Germinal center (tissue), 1 donor: ENCODE measurements at places on chromosomes 7 and 10.

- no peak for DNase-seq
Measured at GRCh38 chr10:119342335-119342734, 135.0 kb downstream of the GRK5 start.

- no peak for DNase-seq
Measured at GRCh38 chr10:132723330-132723970, 62.5 kb downstream of the NKX6-2 start.

DNA sequence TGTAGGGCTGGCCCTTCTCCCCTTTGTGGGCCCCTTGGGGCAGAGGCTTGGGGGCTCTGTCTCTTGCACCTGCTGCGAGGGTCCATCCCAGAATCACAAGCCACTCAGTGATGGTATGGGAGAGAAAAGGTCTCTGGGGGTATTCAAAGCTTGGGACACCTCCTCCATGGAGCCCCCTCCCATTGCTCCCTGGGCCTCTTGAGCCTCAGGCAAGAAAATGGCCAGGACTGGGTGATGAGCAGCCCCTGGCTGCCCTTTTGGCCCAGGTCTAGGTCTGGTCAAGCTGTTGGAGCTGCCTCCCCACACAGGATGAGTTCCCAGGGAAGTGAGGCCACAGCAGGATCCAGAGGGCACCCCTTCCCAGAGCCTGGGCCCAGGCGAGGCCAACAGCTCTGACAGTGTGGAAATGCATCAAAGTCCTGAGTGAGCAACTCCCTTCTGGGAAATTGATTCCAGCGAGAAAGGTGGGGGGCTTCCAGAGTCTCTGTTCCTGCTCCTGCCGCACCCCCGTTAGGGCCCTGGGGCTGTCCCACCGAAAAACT, 3.4 kb upstream of the MYL7 start:
- no peak for DNase-seq

DNA sequence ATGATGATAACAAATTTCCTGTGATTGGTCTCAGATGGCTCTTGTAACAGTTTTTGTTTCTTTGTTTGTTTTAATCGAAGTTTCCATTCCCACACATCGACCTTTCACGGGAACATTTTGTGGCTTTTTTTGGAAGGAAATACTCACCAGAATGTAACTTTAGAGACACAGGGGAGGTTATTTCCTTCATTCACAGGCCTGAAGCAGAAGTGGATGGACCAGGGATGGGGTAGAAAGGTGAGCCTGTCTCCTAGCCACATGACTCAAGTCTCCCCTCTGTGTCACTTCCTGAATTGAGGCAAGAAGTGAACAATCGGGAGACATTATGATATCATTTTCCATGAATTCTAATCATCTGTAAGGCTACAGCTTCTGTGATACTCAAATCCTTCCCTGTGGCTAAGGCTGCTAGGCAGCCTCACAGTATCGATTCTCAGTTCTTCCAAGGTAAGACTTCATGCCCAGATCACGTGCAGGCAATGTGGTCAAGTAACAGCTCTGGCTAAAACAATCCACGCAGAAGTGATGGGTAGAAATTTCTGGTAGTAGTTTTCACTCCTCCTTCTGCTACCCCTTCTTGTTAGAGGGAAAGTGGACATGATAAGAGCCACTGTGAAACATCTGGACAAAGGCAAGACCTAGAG, 203.9 kb upstream of the NEBL start:
- no peak for DNase-seq

GRCh38 chr10:103447187-103447586, 5.0 kb downstream of the CALHM2 start:
- DNase-seq, result no peak

GRCh38 chr10:9228771-9229170, 1174.3 kb downstream of the GATA3 start:
- no peak for DNase-seq

DNA sequence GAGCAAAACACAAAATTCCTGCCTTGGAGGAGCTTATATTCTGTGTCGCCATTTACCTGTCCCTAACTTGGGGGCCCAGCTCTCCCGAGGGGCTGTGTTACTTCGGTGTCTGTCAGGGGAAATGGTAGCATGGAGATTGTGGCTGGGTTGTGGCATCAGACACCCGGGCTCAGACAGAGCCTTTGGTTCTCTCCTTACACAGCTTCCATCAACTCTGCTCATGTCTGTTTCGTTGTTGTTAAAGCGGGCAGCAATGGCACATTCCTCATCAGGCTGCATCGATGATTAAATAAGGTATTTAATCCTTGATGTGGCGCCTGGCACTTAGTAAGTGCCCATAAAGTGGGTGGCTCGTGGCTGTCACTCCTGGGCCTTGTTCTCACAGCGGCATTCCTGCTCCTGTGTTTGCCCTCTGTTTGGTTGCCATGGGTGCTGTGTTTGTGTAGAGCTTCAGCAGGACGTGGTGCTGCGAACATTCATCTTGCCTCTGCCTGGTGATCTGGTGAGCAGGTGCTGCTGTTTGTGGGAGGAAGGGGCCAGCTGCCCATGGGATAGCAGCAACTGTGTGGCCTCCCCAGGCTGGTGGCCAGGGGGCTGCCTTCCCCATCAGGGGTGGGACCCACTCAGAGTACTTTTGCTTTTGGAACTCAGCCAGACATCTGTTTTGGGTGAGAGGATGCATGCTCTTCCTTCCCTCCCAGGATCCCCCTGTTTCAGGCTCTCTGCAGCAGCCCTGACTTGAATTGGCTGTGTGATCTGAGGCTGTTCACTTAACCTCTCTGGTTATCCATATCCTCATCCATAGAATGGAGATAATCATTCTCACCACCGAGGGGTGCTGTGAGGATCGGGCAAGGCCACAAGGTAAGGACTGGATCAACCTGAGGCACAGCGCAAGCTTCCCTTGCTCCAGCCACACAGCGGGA, 207.2 kb upstream of the SVIL start:
- no peak for DNase-seq

- peak; percentile 81 for DNase-seq
Measured at GRCh38 chr7:76291351-76292212, 10.9 kb upstream of the HSPB1 start.

DNA sequence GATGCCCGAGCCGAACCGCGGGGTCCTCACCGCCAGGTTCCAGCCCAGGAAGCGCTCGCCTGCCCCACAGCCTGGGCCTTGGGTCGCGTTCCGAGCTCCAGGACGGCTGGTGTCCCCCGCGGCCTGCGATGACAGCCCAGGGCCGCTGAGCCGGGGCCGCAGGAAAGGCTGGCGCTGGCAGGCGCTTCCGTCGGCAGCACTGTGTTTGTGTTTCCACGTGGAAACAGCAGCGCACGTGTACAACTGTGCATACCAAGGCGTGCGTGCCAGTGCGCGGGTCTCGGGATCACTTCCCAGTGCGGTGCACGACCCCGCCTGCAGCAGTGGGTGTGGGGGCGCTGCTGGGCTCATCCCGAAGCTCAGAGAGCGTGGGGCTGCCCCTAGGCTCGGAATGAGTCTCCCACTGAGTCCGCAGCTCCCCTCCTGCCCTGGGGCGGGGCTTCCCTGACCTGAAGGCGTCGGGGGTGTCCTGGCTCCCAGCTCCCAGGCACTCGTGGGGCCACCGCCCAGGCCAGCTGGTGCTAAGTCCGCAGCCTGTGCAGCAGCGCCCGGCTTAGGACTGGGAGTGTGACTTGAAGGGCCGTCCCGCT, 17.2 kb downstream of the AP5Z1 start:
- no peak for DNase-seq

DNA sequence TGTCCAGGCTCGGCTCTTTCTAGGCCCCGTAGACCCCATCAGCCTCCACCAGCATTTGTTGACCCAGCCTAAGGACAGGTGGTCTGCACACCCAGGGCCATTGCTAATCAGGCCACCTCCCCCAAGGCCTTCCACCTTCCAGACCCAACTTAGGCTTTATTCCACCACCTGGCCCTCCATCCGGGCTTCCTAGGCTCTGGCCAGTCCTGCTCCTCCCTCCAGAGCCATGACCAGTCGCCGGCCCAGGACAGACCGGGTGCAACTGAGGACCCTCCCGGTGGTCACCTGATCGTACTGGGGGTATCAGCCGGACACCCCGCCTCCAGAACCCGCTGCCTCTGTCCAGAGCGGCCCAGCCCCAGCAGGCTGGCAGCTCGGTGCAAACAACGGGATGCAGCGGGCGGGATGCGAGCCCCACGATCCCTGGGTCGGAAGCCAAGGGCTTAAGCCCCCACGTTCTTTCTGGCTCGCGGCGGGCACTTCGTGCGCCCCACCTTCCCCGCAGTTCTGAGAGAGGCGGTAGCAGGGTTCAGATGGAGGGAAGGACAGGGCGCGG, 545 bp downstream of the NACAD start:
- DNase-seq, result no peak

- no peak for DNase-seq
Measured at GRCh38 chr7:33550979-33551378, 354.4 kb upstream of the BMPER start.

DNA sequence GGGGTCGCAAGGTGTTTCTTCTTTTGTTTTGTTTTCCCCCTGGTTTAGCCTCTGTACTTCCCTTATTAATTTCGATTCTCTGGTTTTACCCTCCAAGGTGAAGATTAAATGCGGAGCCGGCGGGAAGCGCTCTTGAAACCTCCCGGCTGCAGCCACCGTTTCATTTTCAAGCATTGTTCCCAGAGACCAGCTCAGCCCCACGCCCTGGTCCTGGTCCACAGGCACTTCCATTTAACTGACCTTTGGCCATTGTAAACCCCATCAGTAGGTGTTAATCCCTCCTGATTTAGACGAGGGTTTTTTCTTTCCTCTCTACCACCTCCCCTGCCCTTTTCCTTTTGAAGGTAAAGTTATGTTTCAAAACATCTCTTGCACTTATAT, 39.2 kb upstream of the ENO4 start:
- no peak for DNase-seq

- no peak for DNase-seq
Measured at GRCh38 chr10:59181668-59182067, 5.2 kb downstream of the PHYHIPL start.

- DNase-seq, result no peak
Measured at GRCh38 chr10:75464478-75465449, 33.3 kb downstream of the LRMDA start.

GRCh38 chr7:38374507-38374906, 101.1 kb upstream of the TARP start:
- peak; percentile 64 for DNase-seq

DNA sequence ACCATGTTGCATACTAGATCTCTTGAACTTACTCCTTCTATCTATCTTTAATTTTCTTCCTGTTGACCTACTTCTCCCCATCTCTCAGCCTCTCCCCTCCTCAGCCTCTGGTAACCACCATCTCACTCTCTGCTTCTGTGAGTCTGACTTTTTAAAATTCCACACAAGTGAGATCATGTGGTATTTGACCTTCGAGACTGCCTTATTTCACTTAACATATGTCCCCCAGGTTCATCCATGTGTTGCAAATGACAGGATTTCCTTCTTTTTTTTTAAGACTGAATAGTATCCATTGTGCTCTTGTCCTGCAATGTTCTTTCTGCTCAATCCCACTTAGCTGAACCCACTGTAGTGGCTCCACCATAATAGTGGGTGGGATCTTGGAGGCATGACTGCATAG, 51.4 kb upstream of the DNAJC1 start:
- DNase-seq, result no peak

- no peak for DNase-seq
Measured at GRCh38 chr7:3206771-3207191, 94.3 kb upstream of the SDK1 start.

DNA sequence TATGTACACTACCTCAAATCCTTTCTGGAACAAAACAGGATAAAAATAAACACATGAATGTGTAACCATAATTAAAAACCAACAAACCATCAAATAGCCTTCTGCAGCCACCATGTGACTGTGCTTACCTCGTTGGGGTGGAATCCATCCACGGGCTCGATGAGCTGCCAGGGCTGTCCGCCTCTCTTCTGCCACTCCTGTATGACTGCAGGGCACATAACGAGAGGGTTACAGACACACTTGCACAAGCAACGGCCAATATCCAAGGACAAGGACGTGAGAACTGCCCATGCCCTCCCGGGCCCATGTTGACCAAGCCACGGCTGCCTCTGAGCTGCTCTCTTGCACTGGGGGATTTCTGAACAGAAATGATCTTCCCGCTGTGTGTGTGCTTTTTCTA, 132.2 kb downstream of the ANLN start:
- no peak for DNase-seq

GRCh38 chr10:70909326-70909935, 21.1 kb upstream of the PCBD1 start:
- DNase-seq, result no peak

DNA sequence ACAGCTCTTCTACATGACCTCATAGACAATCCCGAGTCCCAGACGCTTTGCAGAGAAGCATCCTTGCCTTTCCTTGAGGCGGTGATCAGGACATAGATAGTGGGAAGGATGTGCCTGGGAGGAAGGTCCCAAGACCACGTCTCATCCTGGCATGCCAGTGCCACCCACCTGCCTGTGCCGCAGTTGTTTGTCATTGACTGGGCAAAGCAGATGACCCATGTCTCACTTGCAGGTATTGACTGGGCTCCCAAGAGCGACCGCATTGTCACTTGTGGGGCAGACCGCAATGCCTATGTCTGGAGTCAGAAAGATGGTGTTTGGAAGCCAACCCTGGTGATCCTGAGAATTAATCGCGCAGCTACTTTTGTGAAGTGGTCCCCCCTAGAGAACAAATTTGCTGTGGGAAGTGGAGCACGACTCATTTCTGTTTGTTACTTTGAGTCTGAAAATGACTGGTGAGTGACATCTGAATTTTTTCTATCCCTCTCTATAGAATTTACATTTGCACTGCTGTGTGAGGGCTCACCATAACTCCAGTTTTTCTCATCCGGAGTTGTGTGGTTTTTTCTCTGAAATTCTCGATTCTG, 18.5 kb downstream of the ARPC1A start:
- DNase-seq, result no peak

DNA sequence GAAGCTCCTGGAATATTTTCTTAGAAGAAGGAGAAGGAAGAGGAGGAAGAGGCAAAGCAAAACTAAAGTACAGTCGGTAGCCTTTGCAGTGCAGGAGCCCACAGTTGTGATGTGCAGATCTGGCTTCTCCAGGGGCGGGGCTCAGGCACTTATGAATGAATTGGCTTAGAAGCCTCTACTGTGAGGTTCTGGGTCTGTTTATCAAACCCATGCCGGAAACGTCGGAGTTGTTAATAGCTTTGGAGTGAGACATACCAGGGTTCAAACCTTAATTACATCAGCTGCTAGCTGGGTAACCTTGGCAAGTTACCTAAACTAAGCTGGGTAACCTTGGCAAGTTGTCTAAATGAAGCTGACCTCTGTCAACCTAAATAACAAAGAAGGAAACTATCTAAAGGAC, 89.3 kb upstream of the PITRM1 start:
- no peak for DNase-seq

GRCh38 chr10:81995254-81995653, 120.3 kb downstream of the NRG3 start:
- no peak for DNase-seq
